ENCODE measurements at places on chromosomes 5 and 9.

DNA sequence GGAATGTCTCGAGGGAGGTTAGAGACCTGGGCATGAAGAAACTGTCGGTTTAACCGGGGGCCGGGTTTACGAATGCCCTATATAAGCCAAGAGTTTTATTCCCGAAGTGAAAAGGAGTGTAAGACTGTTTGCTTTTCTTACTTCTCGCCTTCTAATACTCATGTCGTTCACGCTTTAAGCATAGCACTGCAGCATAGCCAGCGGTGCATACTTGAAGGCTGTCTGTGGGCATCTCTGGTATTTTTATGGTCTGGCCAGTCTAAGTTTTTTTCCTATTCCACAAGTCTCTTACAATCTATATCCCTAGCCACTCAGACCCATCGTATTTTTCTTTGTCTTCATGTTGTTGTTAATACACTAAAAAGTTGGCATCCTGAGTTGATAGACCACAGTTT, 1.2 kb downstream of the UHRF2 start:
- no peak for DNase-seq

GRCh38 chr5:173025651-173026050, 30.5 kb upstream of the CREBRF start:
- no peak for DNase-seq

GRCh38 chr5:169893010-169893409, 87.3 kb downstream of the INSYN2B start:
- DNase-seq: no peak

DNA sequence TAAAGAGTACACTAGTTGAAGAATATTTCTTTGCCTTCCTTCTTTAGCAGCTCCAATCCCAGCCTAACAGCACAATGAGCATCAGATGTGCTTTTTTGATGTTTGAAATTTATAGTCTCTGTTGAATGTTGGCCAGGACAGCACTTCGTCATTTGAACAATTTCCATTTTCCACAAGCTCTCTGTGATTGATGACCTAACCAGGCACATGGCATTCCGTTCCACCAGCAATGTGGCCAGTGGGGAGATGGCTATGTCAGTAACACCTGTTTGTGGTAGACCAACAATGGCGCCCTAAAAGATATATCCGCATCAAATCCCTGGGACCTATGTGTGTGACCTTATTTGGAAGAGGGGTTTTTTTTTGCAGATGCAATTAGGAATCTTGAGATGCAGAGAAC, 66.8 kb downstream of the PALM2AKAP2 start:
- DNase-seq: no peak

DNA sequence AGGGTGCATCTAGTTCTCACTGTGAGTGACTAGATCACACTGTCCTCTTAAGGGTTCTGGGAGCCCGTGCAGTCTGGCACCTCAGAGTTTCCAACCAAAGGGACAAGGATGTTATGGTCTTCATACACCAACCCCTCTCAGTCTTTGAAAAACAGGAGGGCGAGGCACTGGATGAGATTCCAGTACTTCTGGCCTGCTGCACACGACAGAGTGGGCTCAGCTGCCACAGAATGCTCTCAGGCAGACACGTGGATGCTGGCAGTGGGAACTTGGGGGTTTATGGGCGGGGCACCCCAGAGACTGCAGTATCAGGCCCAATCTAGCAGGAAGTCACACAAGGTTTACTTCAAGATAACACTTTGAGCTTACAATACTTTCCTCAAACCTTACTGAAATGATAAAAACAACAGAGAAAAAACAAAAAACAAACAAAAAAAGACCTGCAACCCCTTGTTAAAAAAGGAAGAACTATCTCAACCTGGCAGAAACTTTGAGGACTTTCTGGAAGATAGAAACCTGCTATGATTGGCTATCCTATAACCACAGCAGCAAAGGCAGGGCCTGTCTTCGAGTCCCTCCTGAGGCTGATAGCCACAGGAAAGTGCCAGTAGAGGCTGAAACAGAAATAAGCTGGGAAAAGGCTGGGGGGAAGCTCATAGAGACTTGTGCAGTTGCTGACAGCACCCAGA, 28.3 kb upstream of the TGFBR1 start:
- DNase-seq: peak; percentile 44

- peak; percentile 15 for DNase-seq
Observed at GRCh38 chr9:125986966-125987365, 239.8 kb downstream of the PBX3 start.

DNA sequence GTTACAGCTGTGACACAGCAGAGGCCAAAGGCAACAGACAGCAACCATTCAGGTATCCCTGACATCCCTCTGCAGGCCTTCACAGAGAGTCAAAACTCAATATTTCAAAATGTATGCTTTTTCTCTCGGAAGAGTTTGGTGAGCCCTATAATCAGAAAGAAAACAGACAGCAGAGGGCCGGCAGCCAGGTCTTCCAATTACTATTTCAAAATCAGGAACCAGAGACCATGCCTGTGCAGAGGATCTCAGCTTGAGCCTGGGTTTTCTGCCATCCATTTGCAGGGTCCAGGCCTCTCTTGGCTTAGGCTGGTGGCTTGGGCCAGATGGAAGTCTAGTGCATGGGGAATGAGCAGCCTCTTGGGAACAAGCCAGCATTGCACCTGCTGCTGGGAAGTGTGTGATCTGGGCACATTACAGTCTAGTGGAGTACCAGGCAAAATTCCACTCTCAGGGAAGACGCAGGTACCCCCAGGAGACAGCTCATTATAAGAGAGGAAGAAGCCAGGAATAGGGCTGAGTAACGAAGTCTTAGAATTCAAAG, 231.3 kb downstream of the ENC1 start:
- no peak for DNase-seq

GRCh38 chr5:111401906-111402305, 110.4 kb downstream of the STARD4 start:
- DNase-seq: no peak

DNA sequence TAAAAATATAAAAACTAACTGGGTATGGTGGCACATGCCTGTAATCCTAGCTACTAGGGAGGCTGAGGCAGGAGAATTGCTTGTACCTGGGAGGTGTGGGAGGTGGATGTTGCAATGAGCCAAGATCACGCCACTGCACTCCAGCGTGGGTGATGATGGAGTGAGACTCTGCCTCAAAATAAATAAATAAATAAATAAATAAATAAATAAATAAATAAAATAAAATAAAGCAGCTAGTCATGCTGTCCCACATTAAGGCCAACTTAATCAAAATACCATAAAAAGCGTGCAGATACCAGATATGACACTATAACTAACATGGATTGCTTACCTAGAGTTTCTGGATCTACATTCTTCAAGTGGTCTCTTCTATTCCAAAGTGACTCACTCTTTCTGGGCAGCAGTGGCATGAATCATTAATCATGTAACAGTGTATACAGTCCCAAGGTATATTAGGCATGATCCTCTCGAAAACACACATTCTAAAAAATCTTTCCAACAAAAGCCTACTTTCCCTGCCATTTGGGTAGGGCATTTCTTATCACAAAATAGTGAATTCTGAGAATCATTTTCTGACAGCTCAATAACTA, 187.1 kb downstream of the ELAVL2 start:
- DNase-seq: no peak

GRCh38 chr5:159910843-159911229, 5.4 kb upstream of the ADRA1B start:
- DNase-seq: no peak

GRCh38 chr5:14109041-14109747, 33.9 kb upstream of the TRIO start:
- DNase-seq: no peak

DNA sequence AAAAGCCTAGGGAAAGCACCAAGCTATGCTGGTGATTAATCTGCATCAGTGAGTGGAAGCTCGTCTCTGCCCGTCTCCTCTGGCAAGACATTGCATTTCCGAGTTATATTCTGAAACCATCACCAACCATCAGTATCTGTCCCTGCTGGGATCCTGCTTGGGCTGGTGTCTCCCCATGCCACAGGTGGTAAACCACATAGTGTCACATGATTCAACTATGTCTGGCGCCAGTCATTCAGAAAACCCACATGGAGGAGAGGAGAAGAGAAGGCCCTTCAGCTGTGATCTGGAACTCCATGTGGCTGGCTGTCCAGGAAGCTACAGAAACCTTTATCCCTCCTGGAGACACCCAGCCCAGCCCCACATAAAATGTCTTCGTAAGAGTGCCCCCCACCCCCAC, 4.8 kb downstream of the IL9 start:
- DNase-seq: no peak

GRCh38 chr9:89743573-89744254, 138.9 kb downstream of the GADD45G start:
- DNase-seq: no peak

GRCh38 chr5:41213340-41213739, at the start of gene C6:
Gene C6, minus strand, starts transcription at chr5:41213532. Its CDS starts 10,302 bp downstream, at chr5:41203230.
- DNase-seq: no peak

DNA sequence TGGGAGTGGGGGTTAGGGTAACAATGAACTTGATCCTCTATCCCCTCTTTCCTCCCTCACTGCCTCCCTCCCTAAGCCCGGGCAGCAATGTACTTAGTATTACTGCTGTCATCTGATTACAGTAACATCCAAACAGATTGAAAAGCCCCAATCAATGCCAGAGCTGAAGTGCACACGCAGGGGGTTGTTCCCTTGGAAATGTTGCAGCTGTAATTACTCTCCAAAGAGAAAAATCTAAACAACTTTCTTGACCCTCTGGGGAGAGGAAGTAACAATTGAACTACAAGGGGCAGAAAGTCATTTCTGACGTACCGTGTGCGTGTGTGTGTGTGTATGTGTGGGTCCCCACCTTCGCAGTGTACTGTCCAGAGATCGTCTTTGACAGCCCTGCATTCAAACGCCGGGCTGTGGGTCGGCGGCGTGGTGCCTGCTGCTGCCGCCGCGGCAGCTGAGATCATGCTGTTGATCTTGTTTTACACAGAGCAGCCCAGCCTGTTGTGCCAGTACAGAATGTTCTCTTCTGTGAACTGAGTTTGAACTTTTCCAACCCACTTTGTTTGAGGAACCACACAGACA, 66.0 kb upstream of the KLF9 start:
- DNase-seq: peak; percentile 71

- DNase-seq: no peak
Observed at GRCh38 chr5:14343376-14343775, 200.2 kb downstream of the TRIO start.

DNA sequence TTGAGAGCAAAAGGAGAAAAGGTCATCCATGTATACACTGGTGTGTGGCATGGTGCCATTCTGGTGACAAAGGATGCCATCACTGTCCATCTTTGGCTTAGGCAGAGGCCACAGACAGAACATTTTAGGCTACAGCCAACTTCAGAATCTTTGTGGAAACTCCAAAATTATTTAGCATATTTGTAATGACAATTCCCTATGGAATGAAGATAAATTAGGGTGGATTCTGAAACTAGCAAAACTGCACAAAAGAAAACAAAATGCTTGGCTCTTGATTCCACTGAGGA, 92.5 kb downstream of the FBXW11 start:
- DNase-seq: no peak

- no peak for DNase-seq
Observed at GRCh38 chr5:108367679-108368334, 14.1 kb downstream of the FBXL17 start.
